Cortex of kidney (tissue), 1 donor: ENCODE measurements at places on chromosomes 11 and 22.

GRCh38 chr22:27105142-27106025, 448.0 kb downstream of the MIAT start:
- no peak for DNase-seq

DNA sequence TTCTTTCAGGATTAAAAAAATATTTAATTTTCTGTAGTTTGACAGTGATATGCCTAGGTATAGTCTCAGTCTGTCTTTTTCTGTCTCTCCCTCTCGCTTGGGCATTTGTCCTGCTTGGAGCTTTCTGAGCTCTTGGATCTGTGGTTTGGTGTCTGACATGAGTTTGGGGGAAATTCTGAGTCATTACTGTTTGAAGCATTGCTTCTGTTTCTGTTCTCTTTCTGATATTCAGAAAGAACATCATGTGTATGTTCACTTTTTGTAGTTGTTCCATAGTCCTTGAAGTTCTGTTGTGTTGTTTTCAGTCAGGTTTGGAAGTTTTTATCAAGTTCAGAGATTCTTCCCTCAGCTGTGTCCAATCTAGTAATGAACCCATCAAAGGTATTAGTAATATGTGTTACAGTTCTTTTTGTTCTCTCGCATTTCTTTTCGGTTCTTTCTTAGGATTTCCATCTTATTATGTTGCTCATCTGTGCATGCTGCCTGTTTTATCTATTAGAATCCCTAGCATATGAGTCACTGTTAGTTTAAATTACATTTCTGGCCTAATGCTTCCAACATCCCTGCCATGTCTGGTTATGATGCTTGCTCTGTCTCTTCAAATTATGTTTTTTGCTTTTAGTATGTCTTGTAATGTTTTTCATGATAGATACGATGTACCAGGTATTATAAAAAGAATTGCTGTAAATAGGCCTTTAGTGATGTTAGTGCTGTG, 48.4 kb downstream of the DDX10 start:
- no peak for DNase-seq

DNA sequence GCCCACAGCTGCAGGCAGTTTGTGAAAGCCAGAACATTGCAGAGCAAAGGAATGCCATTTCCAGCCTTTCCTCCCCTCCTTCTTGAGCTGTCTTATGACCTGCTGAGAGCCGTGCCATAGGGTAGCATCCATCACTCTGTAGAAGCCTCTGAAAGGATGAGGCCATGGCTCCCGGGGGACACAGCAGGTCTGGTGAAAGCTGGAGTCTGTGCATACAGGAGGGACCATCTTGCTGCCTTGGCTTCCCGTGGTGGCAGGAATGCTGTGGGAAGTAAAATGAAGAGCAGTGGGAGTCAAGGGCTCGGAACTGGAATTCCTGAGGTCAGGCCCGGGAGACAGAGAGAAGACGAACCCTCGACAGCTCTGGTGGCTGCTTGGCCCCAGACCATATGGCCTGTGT, 30.9 kb downstream of the ANO1 start:
- DNase-seq, result no peak

GRCh38 chr22:48738204-48738980, 1089.3 kb downstream of the BRD1 start:
- DNase-seq, result no peak

DNA sequence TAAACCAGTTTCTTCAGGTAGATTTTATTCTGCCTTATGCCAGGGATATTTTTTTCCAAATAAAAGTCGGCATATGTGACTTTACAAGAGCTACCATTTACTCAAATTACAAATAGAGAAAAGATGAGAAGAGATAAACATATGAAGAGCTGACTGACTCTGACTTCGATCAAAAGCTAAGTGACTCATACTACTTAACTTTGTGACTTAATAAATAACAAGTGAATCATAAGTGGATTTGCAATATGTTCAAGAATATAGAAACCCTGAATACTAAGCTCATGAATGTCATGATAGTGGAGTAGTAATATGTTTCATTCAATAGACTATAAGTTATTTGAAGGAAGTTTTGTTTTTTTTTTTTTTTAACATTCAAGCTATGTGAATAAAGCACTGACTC, 130.5 kb upstream of the ANO3 start:
- no peak for DNase-seq

- DNase-seq, result no peak
Measured at GRCh38 chr22:26045860-26046259, 123.4 kb upstream of the SEZ6L start.

DNA sequence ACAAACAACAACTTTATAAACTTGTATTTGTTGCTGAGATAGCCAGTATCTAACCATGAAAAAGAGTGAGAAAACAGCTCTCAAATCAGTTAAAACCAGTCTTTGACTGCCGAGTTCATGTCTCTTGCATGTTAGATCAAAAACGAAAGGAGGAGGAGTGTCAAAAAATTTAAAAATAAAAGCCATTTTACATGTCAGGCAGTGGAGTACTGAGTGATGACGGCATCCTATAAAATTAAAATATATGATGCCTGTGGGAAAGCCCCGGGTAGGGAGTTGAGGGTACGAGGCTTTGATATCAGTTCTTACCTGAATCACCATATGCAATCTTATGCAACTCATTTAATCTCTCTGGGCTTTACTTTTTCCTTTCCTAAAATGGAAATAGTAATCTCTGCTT, 117.3 kb downstream of the ETS1 start:
- no peak for DNase-seq

- no peak for DNase-seq
Measured at GRCh38 chr22:43159484-43160178, 8.3 kb downstream of the TSPO start.

GRCh38 chr11:102940714-102941588, 14.6 kb downstream of the MMP13 start:
- no peak for DNase-seq

- no peak for DNase-seq
Measured at GRCh38 chr11:19652623-19653375, 59.8 kb upstream of the NAV2 start.

DNA sequence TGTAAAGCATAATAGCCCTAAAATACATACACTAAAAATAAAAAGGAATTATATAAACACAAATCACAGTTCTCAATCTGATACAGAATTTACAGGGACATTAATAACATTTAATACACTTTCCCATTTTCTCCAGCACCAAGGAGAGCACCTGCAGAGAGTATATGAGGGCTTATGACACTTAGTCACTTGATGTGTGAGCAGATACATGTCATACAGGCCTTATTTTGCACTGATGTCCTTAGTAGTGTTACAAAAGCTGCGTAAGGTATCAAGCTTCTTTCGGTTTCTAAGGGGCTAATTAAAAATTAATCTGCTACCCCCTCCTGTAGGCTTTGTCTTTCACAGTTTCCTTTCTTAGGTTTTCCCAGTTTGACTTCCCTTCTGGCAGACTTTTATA, 61.3 kb downstream of the TRIM44 start:
- DNase-seq, result no peak

DNA sequence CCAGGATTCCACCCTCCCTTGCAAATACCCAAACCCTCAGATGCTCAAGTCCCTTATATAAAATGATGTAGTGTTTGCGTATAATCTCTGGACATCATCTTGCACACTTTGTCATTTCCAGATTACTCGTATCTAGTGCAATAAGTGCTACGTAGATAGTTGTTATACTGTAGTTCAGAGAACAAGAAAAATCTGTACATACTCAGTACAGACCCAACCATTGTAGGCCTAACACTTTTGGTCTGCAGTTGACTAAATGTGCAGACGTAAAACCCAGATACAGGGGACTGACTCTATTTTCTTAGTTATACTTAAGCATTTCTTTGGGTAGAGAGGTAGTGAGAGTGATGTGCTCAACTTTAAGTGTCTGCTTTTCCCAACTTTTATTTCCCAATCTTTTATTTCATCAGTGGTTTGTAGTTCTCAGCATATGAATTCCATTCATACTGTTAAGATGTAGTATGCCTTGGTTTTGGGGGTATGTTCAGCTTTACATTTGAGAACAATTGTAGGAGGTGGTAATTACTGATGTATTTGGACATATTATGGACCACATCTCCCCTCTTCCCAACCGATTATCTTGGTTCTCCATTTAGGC, 43.9 kb downstream of the DDX6 start:
- no peak for DNase-seq

- no peak for DNase-seq
Measured at GRCh38 chr22:44730490-44731356, 21.7 kb upstream of the ARHGAP8 start.

DNA sequence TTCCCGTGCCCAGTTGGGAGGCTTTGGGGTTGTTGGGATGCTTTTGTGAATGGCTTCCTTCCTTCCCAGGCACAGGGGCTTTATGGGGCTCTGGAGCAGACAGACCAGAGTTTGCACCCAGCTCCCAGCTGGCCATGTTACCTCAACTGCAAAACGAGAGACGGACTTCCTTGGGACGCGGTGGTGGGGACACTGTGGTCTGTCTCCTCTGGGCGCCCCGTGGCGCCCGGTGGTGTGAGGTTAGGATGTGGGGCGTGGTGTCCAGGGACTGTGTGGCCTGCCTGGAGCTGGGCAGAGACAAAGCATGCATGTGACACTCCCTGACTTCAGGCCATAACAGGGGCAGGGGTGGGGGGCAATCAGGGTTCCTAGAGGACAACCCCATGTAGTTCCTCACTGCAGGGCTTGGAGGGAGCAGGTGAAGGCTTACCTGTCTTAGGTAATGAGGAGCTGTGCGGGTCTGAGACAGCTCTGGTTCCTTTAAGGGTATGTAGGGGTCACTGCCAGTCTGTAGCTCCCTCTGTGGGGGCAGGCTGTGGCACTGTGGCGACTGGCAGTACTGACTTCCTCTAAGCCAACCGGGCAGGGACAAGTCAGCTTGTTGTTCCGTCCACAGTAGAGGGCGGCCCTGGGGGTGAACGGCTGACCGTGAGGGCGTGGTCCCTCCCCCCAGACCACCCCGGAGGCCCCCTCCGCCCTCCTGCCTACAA, 14.4 kb downstream of the KCNQ1 start:
- no peak for DNase-seq

- DNase-seq, result no peak
Measured at GRCh38 chr11:10385696-10386095, 69.4 kb upstream of the AMPD3 start.

DNA sequence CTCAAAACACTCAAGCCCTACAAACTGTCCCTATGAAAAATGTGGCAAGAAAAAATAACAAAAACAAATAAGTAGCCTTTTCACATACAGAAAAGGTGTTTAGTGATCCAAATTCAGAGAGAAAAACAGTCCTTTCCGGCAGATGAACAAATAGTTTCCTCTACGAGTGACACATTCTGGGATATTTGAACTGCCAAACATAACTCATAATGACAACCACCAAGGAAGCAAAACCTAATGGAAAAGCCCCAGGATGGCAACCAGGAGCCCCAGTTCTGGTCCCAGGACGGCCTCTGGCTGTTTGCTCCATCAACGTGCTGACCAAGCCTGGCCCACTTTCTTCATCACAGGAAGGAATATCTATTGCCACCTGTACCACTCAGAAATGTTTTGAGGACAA, 6.0 kb downstream of the PACSIN2 start:
- DNase-seq, result no peak

DNA sequence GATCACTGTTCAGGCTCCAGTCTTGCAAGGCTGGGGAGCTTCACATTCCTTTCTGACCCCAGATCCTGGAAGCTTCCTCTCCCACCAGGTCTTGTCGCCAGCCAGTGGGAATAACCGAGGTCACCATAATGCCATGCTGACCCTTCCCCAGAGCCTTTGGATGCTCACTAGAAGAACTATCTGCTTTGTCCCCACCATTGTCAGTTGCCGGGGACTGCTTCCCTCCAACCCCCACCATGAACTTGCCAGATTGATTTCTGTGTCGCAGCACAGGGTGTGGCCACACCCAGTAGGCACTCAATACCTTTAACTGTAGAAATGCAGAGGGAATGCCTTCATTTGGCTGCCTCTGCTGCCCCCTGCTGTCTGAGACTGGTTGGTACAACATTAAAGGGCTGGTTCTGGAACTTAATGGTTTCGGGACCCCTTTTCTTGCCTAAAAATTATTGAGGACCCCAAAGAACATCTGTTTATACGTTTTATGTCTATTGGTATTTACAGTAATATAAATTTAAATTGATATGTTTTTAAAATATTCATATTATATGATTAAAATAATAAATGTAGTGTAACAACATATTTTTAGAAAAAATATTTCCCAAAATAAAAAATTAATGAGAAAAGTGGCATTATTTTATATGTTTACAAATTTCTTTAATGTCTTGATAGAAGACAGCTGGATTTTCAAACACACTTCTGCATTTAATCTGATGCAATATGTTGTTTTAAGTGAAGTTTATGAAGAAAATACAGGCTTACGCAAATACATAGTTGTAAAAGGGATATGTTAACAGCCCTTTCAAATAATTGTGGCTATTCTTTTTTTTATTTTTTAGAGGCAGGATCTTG, 6.7 kb upstream of the GDPD5 start:
- DNase-seq, result no peak

GRCh38 chr11:78213526-78214330, 25.0 kb downstream of the USP35 start:
- no peak for DNase-seq

GRCh38 chr11:1573077-1573902, 1.2 kb upstream of the DUSP8 start:
- DNase-seq, result no peak

DNA sequence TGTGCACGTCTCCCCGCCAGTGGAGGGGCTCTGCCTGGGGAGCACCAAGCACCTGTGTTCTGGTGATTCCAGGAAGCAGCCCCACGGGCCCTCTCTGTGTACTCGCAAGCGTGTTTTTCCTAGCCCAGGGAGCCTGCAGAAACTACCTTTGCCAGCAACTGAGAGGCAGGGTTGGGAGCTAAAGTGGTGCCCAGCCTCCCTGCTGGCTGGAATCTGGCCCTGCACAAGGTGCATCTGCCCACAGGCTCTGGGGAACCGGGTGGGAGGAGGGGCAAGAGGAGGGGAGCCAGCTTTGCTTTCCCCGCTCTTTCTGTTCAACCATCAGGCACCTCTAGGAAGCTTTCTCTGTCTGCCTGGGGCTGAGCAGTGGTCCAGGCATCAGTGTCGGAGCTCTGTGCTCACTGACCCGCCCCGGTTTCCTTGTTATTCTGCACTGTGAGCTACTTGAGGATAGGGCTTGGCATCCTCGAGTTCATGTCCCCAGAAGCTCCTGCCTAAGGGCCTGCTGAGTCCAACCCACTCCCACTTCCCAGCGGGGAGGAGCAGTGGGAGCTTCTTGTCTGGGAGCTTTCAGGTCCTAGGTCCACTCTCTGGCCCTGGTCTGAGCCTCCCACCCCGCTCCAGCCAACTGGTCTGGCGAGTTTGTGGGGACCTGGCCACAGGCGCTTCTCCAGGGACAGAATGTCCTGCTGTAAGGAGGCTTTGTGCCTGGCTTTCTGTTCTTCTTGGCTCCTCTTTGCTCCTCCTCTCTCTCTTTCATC, 14.9 kb downstream of the DAGLA start:
- DNase-seq, result no peak

- DNase-seq, result no peak
Measured at GRCh38 chr11:71537537-71537936, 288 bp upstream of the KRTAP5-8 start.
